ENCODE measurements at places on chromosomes 6 and 20.
A peak's percentile ranks its signal among the peaks of the same experiment; 100 is the strongest.

GRCh38 chr6:42142118-42142835 lies at the start of gene C6orf132:
C6orf132 (minus strand) TSS chr6:42142620; CDS start chr6:42142444, 176 bp downstream.
- no peak for DNase-seq

- peak; percentile 38 for DNase-seq
Observed at GRCh38 chr6:143060806-143061596, at the start of gene AIG1. AIG1 (plus strand) TSS chr6:143060889; CDS start chr6:143060926, 37 bp downstream.

- no peak for DNase-seq
Observed at GRCh38 chr6:111979633-111980032, 74.3 kb upstream of the CCN6 start.

DNA sequence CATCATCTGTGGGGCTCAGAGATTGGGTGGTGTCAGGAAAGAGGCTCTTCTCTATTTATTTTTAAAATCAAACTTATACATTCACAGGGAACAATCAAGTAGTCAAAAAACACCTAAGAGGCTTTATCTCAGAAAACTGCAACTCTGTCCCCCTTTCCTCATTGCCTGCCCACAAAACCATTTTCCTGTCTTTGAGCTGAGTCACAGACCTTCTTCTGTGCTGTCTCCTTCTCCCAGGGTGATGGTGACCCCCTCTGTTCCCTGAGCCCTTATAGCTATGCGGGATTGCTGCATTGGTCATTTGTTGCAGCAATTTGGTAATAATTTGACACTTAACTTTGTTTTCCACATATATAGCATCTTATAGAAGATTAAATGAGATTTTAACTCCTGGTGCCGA lies 195.2 kb upstream of the PROKR2 start:
- no peak for DNase-seq

DNA sequence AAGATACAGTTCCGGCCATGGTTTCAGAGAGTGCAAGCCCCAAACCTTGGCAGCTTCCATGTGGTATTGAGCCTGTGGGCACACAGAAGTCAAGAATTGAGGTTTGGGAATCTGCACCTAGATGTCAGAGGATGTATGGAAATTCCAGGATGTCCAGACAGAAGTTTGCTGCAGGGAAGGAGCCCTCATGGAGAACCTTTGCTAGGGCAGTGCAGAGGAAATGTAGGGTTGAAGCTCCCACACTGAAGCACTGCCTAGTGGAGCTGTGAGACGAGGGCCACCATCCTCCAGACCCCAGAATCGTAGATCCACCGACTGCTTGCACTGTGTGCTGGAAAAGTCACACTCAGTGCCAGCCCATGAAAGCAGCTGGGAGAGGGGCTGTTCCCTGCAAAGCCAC lies 267.5 kb downstream of the OGFRL1 start:
- DNase-seq: no peak

DNA sequence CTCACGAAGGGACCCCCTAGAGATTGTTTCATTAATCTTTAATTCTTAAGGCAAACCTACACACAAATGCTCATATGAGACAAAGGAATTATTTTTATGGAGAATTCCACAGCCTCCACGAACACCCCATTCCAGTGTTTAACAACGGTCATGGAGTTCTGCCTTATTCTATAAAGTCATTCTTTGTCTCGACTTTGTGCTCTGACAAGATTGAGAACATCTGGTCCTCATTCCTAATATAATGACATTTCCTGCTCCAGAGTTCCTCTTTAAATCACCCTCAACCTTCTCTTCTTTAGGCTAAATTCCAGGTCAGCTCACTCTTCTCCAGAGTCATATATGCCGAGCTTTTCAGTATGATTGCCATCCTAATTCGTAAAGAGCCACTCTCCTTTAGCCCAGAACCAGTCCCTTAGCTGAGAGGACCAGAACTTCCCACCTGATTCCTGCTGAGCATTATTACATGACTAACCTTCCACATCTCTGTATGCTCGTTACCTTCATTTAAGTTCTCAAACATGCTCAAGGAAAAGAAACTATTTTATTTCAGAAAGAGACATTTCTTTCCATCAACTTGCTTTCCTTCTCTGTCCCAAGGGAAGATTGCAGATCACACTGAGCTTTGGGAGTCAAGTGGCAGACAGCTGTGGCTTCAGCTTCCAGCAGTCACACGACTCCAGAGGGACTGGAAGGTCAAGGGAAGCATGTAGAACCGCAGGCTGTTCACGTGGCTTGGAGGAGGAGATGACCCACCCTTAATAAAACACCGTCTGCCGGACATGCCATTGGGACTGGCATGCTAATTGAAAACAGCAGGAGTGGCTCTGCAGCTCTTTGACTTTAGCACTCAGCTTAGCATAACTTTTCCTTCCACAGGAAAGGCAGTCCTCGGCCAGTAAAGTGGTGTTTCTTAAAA lies 467.1 kb upstream of the HSF2 start:
- DNase-seq: no peak

- no peak for DNase-seq
Observed at GRCh38 chr20:42754706-42755105, 435.0 kb downstream of the PTPRT start.

DNA sequence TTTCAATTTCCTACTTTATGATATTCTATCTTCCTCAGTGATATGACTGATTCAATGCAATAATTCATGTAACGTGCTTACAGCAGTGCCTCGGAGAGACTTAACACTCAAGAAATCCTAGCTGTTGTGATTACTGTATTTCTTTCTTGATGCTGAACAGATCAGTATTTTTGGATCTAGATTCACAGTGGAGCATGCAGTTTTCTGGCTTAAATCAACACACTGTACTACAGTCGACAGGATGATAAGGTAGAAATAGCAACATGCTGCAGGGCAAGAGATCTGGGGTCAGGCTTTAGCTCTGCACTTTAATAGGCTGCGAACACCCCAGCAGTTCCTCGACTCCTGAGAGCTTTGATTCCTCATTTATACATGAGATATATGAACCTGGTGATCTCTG lies 161.0 kb downstream of the AIG1 start:
- no peak for DNase-seq

GRCh38 chr6:8670792-8671191 lies 235.4 kb upstream of the SLC35B3 start:
- no peak for DNase-seq

DNA sequence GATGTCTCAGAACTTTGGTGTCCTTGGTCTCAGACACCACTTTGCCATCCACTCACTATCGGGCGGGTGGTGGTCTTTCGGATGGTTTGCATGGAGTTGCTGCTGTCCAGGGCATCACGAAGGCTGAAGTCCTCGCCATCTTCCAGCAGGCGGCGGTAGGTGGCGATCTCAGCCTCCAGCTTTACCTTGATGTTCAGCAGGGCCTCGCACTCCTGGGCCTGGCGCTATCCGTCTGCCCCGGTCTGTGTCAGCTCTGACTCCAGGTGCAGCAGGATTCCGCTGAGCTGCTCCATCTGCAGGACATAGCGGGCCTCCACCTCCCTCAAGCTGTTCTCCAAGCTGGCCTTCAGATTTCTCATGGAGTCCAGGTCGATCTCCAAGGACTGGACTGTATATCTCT lies 36.0 kb downstream of the ZNF311 start:
- no peak for DNase-seq

DNA sequence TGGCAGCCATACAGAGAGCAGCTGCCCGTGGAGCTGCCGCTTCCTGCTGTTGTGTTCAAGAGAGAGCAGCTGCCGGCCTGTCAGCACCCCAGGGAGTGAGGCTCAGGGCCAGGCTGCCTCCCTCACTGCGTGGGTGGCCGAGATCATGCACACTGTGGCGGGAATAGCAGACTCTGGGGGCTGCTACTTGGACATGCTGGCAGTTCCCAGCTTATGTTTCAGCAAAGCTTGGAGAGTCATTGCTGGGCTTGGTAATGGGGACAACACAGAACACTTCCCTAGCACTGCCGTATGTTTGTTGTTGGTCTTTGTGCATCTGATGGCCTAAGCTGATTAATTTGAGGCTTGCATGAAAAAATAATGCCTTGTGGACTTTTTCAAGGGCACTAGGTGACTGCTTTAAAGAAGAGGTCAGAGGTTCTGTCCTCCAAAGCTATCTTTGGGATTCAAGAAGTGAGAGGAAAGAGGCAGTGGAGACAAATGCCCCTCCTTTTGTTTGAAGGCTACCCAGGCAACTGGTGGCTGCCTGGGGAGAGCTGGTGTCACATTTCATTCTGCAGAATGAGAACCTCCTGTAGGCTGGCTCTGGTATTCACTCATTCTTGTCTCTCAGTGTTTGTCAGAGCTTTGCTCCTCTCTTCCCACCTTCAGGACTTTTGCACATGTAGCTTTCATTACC lies 18.8 kb downstream of the MRAP2 start:
- DNase-seq: no peak

DNA sequence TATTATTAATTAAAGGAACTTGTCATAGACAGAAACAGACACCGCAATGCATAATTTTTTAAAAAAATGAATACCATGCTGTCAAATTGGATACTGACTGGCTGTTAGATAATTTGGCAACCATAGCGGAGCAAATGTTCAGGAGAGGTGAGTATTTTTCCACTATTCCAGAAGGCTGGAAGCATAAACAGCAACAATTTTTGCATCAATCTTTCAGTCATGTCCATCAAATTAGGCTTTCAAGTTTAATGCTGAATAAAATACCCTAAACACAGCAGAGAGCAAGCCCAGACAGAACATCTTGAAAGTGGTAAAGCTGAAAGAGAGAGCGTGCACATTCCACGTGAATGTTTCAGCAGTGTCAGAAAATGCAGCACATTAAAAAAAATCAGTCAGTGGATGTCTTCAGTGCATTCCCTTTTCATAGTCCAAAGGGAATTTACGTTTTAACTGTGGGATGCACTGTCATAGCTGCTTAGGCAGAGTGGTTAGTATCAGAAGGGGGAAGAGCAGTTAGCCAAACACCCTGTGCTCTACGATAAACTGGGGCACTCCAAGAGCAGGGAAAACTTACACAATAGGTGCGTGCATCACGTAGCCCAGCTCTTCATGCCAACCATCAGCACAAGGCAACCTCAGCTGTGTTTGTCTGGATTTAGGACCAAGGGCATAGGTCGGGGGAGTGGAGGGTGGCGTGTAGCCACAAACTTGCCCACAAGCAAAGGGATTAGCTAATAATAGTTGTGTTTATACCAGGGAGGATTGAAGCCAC lies 116.2 kb upstream of the STMND1 start:
- no peak for DNase-seq

DNA sequence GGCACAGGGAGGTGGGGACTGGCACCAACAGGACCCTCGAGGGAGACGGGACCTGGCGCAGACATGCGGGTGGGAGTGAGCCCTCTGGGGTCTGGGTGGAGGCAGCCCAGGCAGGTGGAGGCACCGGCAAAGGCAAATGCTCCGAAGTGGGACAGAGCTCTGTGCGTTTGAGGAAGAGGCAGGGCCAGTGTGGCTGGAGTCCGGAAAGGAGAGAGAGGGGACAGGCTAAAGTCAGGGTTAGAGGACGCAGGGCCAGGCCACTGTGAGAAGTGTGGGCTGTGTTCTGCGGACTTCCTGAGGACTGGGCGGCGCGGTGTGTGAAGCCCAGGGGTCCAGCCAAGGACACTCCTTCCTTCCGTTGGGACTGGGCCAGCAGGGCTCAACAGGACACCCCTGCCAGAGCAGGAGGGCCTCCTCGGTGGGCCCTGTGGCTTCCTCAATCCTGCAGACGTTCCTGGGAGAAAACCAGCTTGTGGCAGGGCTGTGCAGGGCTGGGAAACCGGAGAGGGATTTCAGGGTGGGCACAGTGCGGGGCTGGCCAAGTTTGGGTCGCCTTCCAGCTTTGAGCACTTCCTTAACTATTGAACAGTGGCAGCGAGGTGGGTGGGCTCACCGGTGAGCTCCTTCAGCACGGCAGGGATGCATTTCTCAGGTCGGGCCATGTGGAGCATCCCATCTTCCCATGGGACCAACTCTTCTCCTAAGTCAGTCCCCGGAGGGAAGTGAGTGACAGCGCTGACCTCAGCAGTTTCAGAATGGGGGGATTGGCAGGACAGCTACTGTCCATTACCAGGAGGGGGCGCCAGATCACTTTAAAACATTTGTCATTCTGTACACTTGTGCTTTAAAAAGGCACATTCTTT lies 22.5 kb downstream of the MOCS3 start:
- no peak for DNase-seq

DNA sequence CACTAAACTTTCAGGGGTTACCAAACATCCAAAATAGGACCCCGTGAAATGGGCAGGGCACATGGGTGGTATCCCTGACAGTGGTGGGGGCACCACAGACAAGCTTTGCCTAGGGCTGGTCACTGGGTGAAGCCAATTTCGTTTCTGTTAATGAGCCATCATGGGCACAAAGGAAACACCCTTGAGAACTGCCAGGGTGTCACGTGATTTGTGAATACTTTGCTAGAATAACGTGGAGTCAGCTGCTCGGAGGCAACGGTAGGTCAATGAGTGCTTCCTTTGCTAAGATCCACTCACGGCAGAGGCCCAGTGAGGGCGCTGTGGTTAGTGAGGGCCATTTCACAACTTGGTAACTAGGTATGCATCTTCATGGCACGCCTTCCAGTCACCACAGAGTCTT lies 87.7 kb upstream of the AGPAT4 start:
- no peak for DNase-seq

GRCh38 chr6:38579010-38579628 lies 60.6 kb downstream of the BTBD9 start:
- no peak for DNase-seq

- DNase-seq: no peak
Observed at GRCh38 chr20:24989162-24989561, 3.4 kb downstream of the APMAP start.

DNA sequence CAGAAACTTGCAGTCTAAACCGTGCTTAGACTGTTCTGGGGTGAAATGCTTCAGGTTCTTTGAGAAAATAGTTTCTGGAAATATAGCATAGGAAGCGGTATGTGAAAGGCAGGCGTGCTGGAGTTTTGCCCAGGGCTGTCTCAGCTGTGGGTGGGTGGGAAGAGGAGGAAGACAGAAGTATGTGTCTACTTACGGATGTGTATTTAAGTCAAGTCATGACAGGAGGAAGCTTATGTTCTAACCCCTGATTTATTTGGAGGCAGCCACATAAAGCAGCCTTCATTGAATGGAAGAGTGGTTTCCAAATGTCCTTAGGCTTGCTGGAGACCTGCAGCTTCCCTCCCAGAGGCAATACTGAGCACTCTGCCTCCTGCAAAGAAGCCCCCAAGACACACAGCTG lies 345.8 kb upstream of the PRND start:
- DNase-seq: no peak

- DNase-seq: no peak
Observed at GRCh38 chr20:4470375-4470774, 251.3 kb upstream of the PRND start.

- DNase-seq: no peak
Observed at GRCh38 chr6:117397536-117398227, 28.1 kb downstream of the ROS1 start.

- no peak for DNase-seq
Observed at GRCh38 chr6:43120101-43120763, 44.1 kb downstream of the PTK7 start.

Measured in stimulated activated CD4-positive, alpha-beta T cell treated with anti-CD3 and anti-CD28 coated beads, TNF-alpha, amount 100 ng/mL, for 1 hour (primary cell).